Head of caudate nucleus (tissue), 42 donors: ENCODE measurements at places on chromosomes 6 and 20.
A peak's percentile ranks its signal among the peaks of the same experiment; 100 is the strongest.

DNA sequence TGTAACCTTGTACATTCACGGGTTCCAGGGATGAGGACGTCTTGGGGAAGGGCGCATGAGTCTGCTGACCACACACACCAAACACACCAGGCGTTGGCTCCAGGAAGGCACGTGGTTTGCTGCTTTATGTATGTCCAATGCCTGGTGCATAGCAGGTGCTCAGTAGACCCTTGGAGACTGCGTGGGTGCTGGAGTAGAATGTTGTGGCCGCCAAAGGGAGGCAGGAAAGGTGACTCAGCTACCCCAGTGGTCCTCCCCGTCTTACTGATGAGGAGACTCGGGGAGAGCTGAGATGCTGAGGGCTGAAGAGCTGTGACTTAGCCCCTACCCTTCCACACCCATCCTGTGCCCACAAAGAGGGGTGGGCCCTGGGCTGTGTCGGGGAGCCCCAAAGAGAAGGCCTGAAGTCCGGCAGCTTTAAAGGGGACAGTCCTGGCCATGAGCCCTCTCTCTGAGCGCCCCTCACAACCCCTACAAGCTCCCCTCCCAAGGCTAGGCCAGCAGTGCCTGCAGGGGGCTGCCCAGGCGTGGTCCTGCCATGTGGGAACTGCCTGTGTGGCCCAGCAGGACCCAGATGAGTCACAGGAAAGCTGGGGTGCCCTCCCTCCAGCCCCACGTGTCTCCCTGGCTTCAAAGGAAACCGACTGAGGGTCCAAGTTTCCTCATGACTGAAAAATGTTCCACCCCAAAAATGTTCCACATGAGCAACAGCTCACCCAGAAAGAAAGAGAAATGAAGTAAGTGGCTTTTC, 28.0 kb upstream of the PTGIS start:
- no peak for DNase-seq

DNA sequence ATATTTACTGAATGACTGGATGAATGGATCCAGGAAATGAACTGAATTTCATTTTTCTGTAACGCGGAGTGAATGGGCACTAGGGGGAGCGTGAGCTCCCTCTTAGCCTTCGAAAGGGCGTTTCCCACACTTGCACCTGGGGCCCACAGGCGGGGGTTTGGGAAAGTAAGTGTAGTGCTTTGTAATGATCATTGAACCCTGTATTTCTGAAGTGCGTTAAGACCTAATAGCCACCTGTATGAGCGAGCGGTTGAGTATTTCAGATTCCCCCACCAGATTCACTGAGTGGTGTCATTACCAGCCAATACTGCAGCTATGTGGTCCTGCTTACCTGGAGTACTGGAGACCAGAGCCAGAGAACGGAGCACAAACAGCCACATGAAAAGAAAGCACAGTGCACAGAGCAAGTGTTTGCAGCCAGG, 10.5 kb downstream of the SYTL3 start:
- DNase-seq = no peak

DNA sequence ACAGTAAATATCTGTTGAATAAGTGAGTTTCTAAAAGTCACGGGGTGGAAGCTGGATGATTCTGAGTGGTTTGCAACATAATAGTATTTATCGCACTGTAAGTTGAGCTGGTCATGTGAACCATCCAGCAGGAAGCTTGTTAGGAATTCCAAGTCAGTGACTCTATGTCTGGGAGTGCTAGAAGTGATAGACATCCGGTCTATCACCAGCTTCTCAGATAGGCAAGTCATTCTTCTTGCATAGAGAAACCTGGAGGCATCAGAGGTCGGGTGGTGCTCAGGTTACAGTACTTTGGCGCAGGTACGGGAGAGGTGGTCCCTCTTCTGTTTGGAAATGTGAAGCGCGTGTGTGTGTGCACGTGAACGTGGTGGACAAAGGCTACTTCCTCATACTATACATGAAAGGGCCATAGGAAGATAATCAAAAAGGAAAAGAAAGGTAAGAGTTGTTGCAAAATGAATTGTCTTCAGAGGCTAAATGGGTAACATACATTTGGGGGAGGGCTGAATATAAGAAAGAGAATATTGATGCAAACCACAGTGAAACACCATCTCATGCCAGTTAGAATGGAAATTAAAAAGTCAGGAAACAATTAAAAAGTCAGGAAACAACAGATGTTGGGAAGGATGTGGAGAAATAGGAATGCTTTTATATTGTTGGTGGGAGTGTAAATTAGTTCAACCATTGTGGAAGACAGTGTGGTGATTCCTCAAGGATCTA, 299.3 kb upstream of the ZFP64 start:
- DNase-seq = no peak

DNA sequence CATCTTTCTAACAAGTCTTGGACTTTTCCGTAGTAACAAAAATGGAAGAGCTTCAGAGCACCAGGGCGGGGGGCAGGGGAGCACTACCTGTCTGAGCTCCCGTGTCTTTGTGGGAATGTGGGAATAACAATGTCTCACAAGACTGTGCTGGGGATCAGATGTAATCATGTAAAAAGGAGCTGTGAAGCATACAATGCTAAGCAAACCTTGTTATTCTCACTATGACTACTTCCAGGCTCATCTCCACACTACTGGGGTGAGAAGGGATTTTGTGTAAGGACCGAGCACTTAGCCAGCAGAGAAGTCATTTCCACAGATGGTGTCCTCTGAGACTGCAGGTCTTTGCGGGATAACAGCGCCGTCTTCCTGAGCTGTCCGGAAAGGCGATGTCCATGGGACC, 27.1 kb downstream of the PRR18 start:
- no peak for DNase-seq

- no peak for DNase-seq
Observed at GRCh38 chr20:59985164-59985563, 26.9 kb downstream of the CDH26 start.

DNA sequence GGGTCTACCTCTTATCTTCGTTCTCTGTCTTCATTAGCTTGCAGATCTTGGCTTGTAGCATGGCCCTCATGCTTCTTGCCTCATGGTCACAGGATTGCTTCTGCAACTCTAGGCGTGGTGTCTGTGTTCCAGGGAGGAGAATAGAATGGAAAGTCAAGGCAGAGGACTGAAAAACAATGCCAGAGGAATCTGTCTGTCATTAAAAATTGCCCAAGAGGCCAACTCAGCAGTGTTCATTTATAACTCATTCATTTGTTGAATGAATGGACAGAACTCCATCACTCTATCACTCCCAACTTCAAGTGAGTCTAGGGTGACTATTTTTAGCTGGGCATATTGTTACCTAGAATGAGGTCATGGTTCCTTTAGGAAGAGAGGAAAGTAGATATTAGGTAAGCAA, 179.6 kb downstream of the UST start:
- DNase-seq = no peak

GRCh38 chr20:18634501-18634900, 46.6 kb downstream of the DTD1 start:
- DNase-seq = no peak

- peak; percentile 72 for DNase-seq
Observed at GRCh38 chr20:58891086-58891717, 38.7 kb downstream of the GNAS start.

- no peak for DNase-seq
Observed at GRCh38 chr6:50762798-50763197, 49.5 kb downstream of the TFAP2D start.

DNA sequence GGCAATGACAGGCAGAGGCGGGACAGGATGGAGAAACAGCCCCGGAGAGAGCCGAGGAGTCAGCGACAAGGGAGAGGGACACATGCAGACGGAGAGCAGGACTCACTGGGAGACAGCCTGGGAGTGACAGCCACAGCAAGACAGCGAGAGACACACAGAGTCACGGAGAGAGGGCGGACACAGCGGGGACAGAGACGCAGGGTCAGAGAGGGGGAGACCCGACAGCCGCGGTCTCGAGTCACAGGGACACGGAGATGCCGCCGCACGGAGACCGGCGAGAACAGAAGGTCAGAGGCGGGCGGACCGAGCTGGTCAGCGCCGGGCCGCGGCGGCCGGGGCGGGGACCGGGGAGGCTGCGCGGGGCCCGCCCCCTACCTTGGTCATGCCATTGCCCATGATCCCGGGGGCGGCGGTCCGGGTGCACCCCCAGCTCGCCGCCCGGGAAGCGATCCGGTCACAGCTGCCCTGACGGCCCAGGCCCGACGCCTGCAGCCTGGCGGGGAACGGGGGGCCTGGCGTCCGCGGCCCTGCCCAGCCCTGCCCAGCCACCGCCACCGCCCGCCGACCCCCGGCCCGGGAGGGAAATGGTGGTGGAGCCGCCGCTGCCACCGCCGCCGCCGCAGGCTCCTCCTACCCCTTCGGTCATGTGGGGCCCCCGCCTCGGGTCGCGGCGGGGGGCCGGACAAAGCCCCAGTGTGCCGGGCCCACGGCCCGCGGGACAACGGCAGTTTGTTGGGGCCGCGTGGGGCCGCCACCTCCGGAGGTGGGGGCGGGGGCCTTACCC, at the start of the genes DUSP15 and TTLL9:
Gene DUSP15, minus strand, starts transcription at position 586 of the 784 bp plus-strand sequence. Its CDS starts 190 bp downstream, at position 396.
Gene TTLL9, plus strand, starts transcription at position 693 of the 784 bp plus-strand sequence. CDS start 493 bp downstream, outside the sequence.
- DNase-seq = peak; percentile 82

GRCh38 chr20:52500157-52500556, 308.6 kb upstream of the ZFP64 start:
- no peak for DNase-seq

DNA sequence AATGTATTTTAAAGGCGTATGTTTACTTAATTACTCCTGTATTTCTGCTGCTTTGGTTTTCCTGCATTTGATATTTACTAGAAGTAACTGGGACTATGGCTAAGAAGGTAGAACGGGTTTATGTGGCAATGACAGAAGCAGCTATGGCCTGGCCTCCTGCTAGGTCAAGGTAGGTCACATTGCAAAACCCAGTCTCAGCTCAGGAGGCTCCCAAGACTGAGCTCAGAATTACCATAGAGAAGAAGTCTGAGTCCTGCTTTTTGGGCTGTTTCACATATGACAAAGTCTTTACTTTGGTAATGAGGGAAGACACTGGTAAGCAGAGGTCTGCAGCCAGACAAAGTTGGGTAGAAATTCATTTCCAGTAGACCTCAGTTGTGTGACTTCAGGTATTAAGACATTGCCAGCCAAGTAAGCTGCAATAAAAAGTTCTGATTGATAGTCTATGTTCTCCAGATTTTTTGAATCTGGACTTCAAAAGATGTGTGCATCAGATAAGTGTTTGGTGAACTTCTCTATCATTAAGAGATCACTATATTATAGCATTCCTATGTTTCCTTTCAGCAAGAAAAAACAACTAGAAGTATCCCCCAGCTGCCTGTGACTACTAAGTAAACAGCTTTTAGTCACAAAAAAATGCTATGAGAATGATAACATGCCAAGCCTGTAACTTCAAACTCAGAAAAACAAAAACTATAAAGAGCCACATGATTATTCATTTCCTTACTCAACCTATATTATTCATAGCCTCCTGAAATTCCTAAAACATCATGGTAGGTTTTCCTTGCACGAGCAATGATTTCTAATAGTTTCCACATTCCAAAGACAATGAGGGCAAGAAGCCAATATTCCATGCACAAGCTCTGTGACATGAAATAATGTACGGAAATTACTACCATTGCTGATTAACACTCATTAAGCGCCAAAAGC, 312.3 kb downstream of the HAO1 start:
- no peak for DNase-seq

DNA sequence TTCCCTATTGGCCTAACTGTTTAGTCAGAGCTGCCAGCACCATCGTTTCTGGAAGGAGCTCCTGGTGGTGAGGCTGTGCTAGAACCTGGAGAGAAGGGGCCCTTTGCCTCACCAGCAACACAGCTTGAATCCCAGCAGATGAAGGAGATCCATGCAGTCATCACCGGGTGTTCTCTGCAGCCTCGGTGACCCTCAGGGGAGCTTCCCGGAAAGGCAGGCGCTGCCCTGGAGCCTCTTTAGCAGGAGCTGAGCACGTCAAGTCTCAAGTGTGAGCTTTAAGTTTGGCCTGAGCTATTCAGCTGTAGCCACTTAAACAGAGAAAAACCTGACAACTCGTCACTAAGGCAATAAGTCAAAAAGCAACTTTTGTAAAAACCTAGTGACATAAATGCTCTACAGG, 181.2 kb upstream of the FOXQ1 start:
- DNase-seq = no peak
